GM06990 (cell line): ENCODE measurements at places on chromosomes 1 and 21.

DNA sequence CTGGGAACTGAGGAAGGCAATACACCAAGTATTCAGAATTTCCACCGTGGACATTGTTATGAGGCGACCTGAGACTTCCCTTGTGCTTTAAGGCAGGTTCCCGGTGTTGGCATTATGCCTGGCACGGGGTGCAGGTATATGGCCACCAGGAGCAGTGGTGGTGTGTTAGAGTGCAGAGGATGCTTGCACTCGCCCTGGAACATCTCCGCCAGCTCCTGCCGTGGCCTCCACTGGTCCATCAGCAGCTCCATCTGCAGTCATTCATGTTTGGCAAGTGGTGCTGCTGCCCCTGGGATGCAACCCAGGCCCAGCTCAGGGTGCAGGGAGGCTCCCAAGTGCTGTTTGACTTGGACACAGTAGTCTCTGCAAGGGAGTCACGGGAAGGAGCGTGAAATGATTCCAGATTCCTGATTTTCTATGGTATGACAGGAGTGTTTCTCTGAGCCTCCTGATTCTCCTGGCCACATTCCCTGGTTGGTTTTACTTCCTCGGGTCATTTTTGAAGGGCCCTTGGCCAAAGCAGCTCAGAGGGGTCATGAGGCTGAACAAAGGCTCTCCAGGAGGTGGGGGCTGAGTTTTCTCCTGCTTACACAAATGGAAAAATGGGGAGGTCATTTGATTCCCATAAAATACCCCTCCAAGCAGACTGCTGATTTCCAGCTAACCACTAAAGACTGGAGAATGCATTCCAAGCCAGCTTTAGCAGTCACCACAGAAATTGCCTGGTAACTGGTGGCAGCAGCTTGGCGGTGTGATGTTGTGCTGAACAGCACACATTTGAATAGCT, 60.4 kb upstream of the PSEN2 start:
- DNase-seq: no peak

DNA sequence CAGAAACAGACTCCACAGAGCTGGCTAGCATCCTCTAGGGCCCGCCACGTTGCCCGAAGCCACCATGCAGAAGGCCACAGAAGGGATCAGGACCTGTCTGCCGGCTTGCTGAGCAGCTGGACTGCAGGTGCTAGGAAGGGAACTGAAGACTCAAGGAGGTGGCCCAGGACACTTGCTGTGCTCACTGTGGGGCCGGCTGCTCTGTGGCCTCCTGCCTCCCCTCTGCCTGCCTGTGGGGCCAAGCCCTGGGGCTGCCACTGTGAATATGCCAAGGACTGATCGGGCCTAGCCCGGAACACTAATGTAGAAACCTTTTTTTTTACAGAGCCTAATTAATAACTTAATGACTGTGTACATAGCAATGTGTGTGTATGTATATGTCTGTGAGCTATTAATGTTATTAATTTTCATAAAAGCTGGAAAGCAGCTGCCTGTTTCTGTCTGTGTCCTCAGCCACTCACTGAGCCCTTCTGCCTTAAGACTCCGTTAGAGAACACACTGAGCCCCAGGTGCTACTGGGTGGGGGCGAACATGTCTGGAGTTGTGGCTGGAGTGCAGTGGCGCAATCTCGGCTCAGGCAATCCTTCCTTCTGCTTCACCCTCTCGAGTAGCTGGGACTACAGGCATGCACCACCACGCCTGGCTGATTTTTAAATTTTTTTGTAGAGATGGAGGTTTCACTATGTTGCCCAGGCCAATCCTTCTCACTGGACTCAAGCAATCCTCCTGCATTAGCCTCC, 14.8 kb downstream of the MFSD2A start:
- no peak for DNase-seq

- no peak for DNase-seq
Observed at GRCh38 chr1:153880962-153881361, 41.8 kb downstream of the GATAD2B start.

- DNase-seq: no peak
Observed at GRCh38 chr1:189662190-189662589, 815.5 kb downstream of the BRINP3 start.

- no peak for DNase-seq
Observed at GRCh38 chr1:67372136-67372535, 58.1 kb downstream of the SERBP1 start.

GRCh38 chr1:227785094-227785804, 30.2 kb upstream of the PRSS38 start:
- DNase-seq: no peak

GRCh38 chr1:43229826-43230780, 39.7 kb upstream of the TMEM125 start:
- DNase-seq: no peak

- DNase-seq: no peak
Observed at GRCh38 chr1:210655511-210655910, 326.8 kb downstream of the HHAT start.

DNA sequence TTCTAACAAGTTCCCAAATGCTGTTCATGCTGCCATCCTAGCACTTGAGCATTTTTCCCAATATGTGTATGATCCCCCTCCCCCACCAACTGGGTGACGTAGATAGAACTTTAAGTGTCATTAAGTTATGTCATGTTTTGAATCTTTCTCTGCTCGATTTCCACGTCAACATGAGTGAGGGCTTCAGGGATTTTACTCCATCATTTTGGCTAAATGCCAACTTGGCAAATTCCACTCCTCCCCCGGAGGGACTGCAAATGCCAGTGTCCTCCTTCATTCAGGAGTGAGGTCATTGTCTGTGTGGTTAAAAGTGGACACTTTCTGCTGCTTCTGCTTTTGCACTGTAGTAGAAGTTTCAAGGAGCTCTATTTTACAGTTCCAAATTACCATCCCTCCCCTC, 201.7 kb downstream of the FGGY start:
- no peak for DNase-seq

- DNase-seq: no peak
Observed at GRCh38 chr1:150178548-150178947, 28.8 kb downstream of the PLEKHO1 start.
